ENCODE measurements at places on chromosomes 12 and 14. TPM values are rescaled to one million over a fixed set of nuclear protein-coding genes. Genes with fewer than 3 reads are reported as not detected.
A peak's percentile ranks its signal among the peaks of the same experiment; 100 is the strongest.

Gene TGM1
- polyA plus RNA-seq: not detected

Gene WDHD1
- polyA plus RNA-seq: 6.6 TPM

GRCh38 chr12:59318940-59319339 is 276.9 kb upstream of the SLC16A7 start:
- no peak overlapping the region for H3K4me3 ChIP-seq
- H3K36me3 ChIP-seq: no peaks in the 10 kb centered on the region
- no peaks in the 10 kb centered on the region for H3K4me1 ChIP-seq
- no peak for DNase-seq
- H3K27ac ChIP-seq: no peak overlapping the region

GRCh38 chr14:58060898-58061297 is 91.1 kb downstream of the ARMH4 start:
- no peak for DNase-seq
- H3K27me3 ChIP-seq: no peaks in the 10 kb centered on the region
- H3K4me3 ChIP-seq: no peak overlapping the region
- H3K4me1 ChIP-seq: no peaks in the 10 kb centered on the region
- H3K36me3 ChIP-seq: no peaks in the 10 kb centered on the region

GRCh38 chr12:130818635-130819576 is 20.1 kb downstream of the STX2 start:
- H3K4me1 ChIP-seq: no peaks in the 10 kb centered on the region
- DNase-seq: peak; percentile 62
- H3K27me3 ChIP-seq: no peaks in the 10 kb centered on the region
- no peak overlapping the region for H3K27ac ChIP-seq
- H3K36me3 ChIP-seq: peaks cover 10% of the 10 kb centered on the region
